Islet precursor cell (in vitro differentiated cells): ENCODE measurements at places on chromosomes 2 and 18.

GRCh38 chr18:67518566-67518965 is 2.0 kb upstream of the DSEL start:
- no peak for DNase-seq

DNA sequence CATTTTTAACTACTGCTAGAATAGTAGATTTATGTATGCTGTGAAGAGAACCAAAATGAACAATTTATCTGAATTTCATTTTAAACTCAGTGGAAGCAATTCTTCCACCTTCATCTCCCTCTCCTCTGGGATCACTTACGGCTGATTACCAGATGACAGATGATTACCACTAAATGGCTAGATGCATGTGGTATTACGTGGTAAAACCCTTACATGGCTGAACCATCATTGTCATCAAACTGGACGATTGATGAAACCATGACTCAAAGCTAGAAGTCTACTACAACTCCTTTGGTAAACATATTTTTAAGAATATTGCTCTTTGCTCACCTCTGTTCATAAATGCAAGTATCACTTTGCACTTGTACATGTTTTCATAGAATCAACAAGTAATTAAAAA is 48.5 kb upstream of the DOCK10 start:
- DNase-seq: no peak

- DNase-seq: peak; percentile 42
These were observed 70.5 kb downstream of the SFXN5 start for GRCh38 chr2:73000808-73001570.

- no peak for DNase-seq
These were observed 129.8 kb upstream of the ALKAL2 start for GRCh38 chr2:417662-418061.

DNA sequence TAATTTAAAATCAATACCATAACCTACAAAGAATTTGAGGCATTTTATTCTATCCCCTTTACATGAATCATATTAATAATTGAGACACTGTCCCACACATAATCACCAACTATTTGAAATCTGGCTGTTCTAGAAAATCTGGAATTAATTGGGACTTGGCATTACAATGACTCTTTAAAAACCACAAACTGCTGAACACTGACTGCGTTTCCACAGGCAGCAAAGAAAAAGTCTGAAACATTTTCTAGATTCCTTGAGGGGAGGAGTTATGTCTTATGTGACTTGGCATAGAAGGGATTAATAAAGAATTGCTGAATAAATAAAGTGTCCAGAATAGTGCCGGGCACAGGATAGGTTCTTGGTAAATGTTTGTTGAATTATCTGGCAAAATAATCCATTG is 61.4 kb downstream of the GPR39 start:
- no peak for DNase-seq

DNA sequence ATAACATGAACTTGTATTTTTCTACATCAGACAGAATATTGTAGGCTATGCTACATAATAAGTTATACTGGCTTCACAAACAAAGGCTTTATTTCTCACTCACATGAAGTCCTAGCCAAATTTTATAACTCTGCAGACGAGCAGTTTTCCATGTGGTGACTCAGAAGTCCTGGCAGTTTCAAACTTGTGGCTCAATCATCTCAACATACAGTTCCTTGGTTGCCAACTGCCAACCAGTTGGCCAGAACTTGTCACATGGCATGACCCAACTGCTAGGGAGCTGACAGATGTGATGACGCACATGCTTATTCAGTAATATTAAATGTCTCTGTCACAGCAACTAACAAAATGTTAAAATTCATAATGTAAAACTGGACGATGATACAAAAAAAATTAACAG is 63.8 kb upstream of the ZC3H15 start:
- DNase-seq: no peak

DNA sequence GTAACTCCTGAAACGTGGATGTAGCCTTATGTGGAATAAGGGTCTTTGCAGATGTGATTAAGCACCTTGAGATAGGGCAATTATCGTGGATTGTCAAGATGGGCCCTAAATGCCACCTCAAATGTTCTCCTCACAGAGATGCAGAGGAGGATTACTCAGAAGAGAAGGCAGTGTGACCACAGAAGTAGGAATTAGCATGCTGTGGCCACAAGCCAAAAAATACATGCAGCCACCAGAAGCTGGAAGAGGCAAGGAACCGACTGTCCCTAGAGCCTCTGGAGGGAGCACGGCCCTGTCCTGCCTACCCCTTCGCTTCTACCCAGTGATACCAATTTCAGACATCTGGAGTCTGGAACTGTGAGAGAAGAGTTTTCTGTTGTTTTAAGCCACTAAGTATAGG is 47.3 kb upstream of the MGAT5 start:
- no peak for DNase-seq

GRCh38 chr2:229852565-229852964 is 69.2 kb downstream of the TRIP12 start:
- no peak for DNase-seq

- DNase-seq: no peak
These were observed 2.8 kb downstream of the SPR start for GRCh38 chr2:72889991-72890390.

- DNase-seq: no peak
These were observed 19.6 kb upstream of the KCNJ13 start for GRCh38 chr2:232795920-232796319.

DNA sequence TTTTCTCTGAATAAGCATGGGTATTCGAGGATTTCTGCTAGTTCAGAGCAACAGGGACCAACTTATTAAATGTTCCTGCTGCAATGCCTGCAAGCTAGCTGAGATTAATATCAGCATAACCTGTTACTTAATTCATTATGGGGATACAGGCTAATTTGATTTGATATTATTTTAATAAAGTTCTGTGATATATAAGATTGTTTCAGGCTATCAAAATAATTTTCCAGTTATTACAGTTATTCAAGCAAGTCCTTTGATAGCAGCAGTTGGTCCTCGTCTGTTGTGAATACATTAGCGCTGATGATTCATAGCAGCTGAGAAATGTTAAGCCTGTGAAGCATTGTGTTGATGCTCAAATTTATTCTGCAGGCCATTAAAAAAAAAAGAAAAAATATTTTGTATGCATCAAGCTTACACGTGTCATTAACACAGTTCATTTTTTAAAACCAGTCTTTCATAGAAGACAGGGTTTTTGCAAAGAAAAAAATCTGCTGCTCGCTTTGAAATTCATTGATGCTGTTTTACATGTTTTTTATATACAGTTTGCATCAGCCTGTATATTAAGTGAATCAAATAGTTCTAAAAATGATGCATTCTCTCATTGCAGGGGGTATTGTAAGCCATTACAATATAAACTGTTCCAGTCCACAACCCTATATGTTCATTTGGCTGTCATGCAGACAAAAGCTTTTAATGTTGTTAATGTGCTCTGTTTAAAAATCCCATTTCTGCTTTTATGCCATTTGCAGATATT is 482.5 kb downstream of the BCL11A start:
- no peak for DNase-seq

GRCh38 chr2:104825124-104825865 is 28.6 kb upstream of the POU3F3 start:
- DNase-seq: no peak

DNA sequence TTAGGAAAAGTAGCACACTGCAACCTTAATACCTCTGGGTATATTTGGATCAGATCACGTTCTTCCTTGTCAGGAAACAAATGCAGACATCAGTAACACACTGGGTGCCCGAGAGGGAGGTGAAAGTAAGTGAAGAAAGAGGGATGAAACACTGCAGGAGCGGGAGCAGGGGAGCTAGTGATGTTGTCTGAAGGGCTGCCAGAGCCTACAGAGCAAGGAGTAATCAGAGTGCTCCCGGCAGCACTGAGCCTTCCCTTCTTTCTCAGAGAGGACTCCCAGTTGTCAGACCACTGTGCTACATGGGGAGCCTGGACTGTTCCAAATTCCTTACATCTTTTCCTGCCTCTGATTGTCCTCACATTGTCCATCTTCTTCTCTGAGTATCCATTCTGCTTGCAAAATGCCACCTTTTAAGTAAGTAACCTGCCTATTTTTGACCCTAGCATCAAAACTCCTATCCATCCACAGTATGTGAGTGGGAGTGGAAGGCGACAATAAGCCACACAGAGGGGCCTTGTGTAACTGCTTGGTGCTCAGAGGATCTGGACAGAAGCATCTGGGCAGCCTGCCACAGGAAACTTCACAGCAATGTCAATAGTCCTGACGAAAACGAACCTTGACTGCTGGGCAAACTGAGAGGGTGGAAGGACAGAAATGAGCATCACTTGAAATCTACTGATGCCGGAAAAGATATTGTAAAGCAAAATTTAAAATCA is 10.8 kb upstream of the NAB1 start:
- DNase-seq: no peak

GRCh38 chr18:35624146-35624545 is 42.6 kb downstream of the GALNT1 start:
- DNase-seq: no peak

- no peak for DNase-seq
These were observed 7.9 kb upstream of the NABP1 start for GRCh38 chr2:191670076-191670475.

- no peak for DNase-seq
These were observed 37.5 kb upstream of the ATG16L1 start for GRCh38 chr2:233213975-233214374.

GRCh38 chr2:86038291-86039081 is 67.2 kb downstream of the POLR1A start:
- no peak for DNase-seq

- no peak for DNase-seq
These were observed 127.6 kb downstream of the PMAIP1 start for GRCh38 chr18:60027397-60027796.

- no peak for DNase-seq
These were observed 260.8 kb downstream of the CBLN2 start for GRCh38 chr18:72283148-72283925.

DNA sequence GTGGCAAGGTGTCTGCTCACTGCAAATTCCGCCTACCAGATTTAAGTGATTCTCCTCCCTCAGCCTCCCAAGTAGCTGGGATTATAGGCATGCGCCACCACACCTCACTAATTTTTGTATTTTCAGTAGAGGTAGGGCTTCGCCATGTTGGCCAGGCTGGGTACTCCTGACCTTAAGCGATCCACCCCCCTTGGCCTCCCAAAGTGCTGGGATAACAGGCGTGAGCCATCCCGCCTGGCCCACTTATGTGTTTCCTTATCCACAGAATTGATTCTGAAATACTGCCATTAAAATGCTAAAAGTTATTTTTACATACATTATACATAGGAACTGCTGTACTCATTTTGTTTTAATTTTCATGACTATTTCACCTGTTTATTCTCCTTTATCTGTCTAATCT is 529.7 kb upstream of the CDH7 start:
- no peak for DNase-seq
